Fibroblast of villous mesenchyme (primary cell): ENCODE measurements at places on chromosomes 1 and 21.
A peak's percentile ranks its signal among the peaks of the same experiment; 100 is the strongest.

GRCh38 chr1:225998560-225999226, 450 bp downstream of the SDE2 start:
- DNase-seq, result peak; percentile 51

GRCh38 chr1:1917304-1917976, 1.6 kb downstream of the TMEM52 start:
- DNase-seq, result no peak

- peak; percentile 47 for DNase-seq
Observed at GRCh38 chr1:162276493-162276892, 100.2 kb downstream of the SPATA46 start.

DNA sequence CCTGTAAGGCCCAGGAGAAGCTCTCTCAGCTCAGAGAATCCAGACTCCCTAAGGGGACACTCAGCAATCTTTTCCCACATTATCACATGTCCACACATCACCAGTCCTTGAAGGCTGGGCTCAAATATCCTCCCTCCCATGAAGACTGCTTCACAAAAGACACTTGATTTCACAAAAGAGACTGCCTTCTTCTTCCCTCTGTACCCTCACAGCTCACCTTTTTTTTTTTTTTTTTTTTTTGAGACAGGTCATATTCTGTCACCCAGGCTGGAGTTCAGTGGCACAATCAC, 1.5 kb downstream of the CD58 start:
- no peak for DNase-seq

DNA sequence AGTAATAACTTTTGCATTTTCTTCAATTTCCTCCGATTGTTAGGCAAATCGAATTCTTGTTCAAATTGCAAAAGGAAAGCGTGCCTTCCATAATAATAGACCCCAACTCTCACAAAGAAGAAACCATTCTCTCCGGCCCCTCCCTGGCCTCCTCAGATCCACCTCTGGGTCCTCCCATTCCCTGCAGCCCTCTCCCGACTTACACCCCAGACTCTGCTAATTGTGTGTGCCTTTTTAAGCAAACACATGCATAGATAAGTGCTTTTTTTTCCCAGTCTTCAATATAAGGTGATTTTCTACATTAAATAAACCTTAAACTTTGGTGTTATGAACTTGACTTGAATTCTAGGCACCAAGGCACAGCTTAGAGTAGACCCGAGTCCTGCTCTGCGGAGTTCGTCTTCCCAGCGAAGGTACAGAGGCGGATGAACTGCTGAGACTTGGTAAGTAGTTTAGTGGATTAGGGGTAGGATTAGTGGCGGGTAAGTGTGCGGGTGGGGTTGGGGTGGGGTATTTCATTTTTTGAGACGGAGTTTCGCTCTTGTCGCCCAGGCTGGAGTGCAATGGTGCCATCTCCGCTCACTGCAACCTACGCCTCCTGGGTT, 1.5 kb downstream of the L1TD1 start:
- DNase-seq, result no peak

DNA sequence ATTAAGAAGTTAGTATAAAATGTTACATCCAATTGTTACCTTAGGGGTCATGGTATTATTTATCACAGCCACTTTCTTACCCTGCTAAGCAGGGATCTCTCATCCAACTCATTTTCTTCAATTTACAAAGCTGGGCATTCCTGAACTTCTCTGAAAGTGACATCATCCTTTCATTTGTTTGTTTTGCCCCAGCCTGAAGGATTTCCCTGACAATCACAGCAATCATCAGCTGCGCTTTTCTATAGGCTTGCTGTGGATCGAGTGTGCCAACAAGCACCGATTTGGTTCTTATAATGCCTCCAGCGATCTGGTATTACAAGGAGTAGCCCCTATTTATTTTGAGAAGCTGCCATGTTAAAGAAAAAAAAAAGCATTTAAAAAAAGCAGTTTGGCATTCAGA, 240.2 kb downstream of the USH2A start:
- no peak for DNase-seq

DNA sequence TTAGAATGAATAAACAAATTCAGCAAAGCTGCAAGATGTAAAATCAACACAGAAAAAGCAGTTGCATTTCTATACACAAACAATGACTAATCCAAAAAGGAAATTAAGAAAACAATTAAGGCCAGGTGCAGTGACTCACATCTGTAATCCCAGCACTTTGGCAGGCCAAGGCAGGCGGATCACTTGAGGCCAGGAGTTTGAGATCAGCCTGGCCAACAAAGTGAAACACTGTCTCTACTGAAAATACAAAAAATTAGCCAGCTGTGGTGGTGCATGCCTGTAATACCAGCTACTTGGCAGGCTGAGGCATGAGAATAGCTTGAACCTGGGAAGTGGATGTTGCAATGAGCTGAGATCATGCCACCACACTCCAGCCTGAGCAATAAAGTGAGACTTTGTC, 22.3 kb downstream of the THEM4 start:
- peak; percentile 36 for DNase-seq

GRCh38 chr1:159012495-159012894, 2.8 kb downstream of the IFI16 start:
- DNase-seq, result peak; percentile 30

GRCh38 chr1:231981675-231982074, 355.1 kb downstream of the DISC1 start:
- no peak for DNase-seq

- DNase-seq, result no peak
Observed at GRCh38 chr21:38474124-38474523, 24.2 kb downstream of the ERG start.

GRCh38 chr1:191984856-191985255, 173.4 kb upstream of the RGS18 start:
- no peak for DNase-seq

GRCh38 chr1:224509907-224510306, 75.3 kb upstream of the WDR26 start:
- peak; percentile 42 for DNase-seq

GRCh38 chr1:88029899-88030298, 654.2 kb upstream of the PKN2 start:
- DNase-seq, result no peak

GRCh38 chr1:202836623-202837403, 26.1 kb downstream of the PCAT6 start:
- no peak for DNase-seq

- no peak for DNase-seq
Observed at GRCh38 chr1:3928586-3928985, 28.5 kb upstream of the C1orf174 start.

GRCh38 chr1:162372159-162373071, 4.2 kb downstream of the SPATA46 start:
- no peak for DNase-seq

DNA sequence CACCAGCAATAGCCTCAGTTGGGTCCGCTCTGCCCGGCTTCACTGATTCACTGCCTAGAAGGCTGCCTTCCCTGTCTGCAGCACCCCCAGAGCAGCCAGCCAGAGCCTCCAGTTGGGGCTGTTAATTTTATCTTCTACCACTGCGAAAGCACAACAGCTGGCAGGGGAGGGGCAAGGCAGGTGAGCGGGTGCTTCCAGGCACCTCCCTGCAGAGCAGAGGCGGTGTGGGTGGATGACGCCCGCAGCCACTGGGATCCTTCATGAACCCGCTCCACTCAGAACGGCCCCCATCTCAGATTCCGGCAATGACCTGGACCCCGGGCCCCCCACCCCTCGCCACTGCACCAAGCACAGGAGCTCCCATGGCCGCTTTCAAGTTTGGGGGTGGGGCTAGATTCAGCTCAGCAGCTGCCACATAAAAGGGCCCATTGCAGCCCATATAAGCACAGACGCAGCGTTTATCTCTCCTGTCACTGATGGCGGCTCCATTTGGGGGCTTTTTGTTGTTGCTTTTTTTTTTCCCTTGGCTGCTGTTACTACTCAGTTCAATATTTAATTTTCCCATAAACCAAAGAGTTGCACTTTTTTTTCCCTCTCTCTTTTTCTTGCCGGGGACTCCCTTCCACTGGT, 128.0 kb upstream of the KLHDC7A start:
- no peak for DNase-seq

DNA sequence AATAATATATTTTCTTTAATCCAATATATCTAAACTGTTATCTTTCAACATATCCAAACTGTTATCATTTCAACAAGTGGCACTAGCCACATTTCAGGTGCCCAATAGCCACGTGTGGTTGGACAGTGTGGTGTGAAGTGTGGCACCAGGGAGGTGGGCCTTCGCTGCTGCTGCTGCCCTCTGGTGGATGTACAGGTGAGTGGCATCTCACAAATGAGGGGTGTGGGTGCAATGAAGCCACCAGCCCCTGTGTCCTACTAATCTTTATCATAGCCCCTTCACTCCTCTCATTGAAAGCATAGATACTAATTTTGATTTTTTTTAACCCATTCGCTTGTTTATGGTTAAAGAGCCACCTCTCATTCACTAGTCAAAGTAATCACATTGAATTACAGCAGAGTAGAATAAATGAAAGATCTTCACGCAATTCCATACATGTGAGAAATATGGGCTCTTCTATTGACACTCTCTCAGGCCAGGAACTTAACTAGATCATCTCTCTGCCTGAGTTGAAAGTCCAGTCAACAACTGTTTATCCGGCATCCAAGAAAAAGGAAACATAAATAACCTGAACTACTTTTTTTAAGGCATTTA, 499.2 kb downstream of the OMA1 start:
- DNase-seq, result no peak

- DNase-seq, result no peak
Observed at GRCh38 chr1:59266180-59266926, 30.5 kb upstream of the FGGY start.

- DNase-seq, result no peak
Observed at GRCh38 chr1:29756085-29756484, 519.8 kb downstream of the PTPRU start.

- peak; percentile 39 for DNase-seq
Observed at GRCh38 chr21:41112740-41113692, 54.9 kb upstream of the BACE2 start.

GRCh38 chr1:58397187-58397820, 149.2 kb downstream of the OMA1 start:
- peak; percentile 28 for DNase-seq

- peak; percentile 24 for DNase-seq
Observed at GRCh38 chr1:62912028-62912638, 128.2 kb downstream of the ATG4C start.

GRCh38 chr1:206065547-206066145, 12.7 kb downstream of the RHEX start:
- no peak for DNase-seq

- DNase-seq, result peak; percentile 53
Observed at GRCh38 chr1:31421371-31422040, 8.5 kb downstream of the SERINC2 start.

DNA sequence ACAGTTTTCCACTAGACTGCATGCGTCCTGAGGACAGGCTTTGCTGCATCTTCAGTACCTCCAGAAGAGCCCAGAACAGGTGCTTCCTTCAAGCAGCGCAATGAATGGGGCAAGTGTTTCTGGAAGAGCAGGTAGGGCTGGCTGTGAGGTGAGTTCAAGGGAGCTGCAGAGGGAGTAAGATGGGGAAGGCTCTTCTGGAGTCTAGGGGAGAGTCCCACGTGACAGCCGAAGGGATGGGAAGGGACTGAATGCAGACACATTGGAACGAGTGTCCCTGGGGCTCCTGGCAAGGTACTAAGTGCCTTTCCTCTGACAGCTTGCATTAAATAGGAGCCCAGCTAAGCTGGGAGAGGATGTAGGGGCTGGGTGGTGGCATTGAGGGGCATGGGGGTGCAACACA, 84.2 kb downstream of the FAM78B start:
- DNase-seq, result no peak

DNA sequence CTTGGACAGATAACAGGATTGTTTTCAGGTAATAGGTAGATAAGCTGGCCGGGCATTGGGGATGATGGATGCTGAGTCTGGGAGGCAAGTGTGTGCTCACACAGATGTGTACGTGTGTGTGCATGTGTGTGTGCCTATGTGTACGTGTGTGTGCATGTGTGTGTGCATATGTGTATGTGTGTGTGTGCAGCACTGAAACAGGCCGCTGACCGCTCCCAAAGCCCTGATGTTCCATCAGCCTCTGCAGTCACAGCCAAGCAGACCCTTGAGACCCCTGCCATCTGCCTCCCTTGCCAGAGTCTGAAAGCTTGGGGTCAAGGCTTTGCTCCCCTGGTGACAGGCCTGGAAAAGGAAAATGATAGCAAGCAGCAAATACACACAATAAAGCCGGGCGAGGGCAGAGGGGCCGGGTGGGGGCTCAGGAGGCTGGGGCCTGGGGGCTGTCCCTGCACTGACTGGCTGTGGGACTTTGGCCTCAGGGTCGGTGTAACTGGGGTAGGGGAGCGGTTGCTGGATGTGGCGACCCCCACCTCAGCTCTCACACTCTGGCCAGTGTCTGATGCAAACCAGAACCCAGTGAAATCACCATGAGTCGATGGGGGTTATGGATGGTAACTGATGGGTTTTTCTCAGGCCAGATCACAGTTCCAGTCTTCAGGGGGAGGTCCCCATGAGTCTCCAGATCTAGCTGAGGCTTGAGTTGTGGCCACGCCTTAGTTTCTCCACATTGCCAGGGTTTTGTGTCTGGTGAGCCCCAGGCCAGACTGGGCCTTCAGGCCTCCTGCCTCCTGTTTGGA, 9.2 kb upstream of the TNFRSF8 start:
- DNase-seq, result no peak

GRCh38 chr1:54271341-54271740, 71.4 kb downstream of the MRPL37 start:
- no peak for DNase-seq

GRCh38 chr1:2394220-2394619, 2.6 kb downstream of the RER1 start:
- no peak for DNase-seq
